ENCODE measurements at places on chromosomes 13 and 19.

GRCh38 chr13:97986835-97987234 lies 33.4 kb downstream of the IPO5 start:
- DNase-seq, result no peak

DNA sequence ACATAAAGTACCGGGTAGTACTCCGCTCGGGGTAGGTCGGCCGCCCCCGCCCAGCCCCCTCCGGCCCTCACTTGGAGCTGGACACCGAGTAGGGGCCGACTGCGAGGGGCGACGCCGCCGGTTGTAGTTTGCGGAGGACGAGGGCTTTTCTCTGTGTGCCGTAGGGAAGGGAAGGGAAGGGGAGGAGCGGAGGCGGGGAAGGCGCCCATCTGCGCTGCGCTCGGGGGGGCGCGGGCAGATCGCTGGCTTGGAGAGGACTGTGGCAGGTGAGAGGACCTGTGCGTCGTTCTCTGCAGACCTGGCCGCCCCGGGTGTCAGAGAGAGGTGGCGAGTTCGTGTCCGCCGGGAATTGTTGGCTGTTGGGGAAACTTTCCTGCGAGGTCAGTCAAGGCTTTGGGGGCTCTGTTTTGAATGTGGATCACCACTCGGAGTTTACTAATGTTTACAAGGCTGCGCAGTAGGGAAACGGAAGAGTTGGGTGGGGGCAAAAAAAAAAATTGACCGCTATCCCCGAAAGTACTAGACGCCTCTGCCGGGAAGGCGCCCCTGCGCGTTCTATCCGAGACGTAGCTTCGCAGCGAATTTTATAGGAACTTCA lies 1.4 kb downstream of the ING1 start:
- no peak for DNase-seq

- no peak for DNase-seq
These were observed 941 bp upstream of the UHRF1 start for GRCh38 chr19:4908360-4908759.

GRCh38 chr19:21166436-21166835 lies 24.6 kb downstream of the ZNF431 start:
- no peak for DNase-seq

- DNase-seq, result no peak
These were observed 1.1 kb upstream of the SMIM24 start for GRCh38 chr19:3481241-3482090.
